T-helper 2 cell (primary cell): ENCODE measurements at places on chromosomes 7 and 10.

DNA sequence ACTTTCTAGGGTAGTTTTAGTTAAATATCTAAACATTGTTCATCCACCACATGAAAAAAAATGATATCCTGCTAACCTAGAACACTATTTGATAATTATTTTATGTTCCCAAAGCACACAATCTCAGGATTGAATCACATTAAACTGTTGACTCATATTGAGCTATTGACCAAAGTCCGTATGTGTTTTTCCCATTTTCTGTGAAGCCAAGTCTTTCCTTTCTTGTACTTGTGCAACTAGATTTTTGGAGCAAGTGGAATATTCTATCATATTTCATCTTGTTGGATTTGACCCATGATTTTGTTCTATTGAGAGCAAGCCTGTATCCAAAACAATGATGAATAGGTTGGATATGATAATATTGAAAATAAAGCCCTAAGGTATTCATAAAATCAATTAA is 164.6 kb downstream of the SKAP2 start:
- no peak for DNase-seq

DNA sequence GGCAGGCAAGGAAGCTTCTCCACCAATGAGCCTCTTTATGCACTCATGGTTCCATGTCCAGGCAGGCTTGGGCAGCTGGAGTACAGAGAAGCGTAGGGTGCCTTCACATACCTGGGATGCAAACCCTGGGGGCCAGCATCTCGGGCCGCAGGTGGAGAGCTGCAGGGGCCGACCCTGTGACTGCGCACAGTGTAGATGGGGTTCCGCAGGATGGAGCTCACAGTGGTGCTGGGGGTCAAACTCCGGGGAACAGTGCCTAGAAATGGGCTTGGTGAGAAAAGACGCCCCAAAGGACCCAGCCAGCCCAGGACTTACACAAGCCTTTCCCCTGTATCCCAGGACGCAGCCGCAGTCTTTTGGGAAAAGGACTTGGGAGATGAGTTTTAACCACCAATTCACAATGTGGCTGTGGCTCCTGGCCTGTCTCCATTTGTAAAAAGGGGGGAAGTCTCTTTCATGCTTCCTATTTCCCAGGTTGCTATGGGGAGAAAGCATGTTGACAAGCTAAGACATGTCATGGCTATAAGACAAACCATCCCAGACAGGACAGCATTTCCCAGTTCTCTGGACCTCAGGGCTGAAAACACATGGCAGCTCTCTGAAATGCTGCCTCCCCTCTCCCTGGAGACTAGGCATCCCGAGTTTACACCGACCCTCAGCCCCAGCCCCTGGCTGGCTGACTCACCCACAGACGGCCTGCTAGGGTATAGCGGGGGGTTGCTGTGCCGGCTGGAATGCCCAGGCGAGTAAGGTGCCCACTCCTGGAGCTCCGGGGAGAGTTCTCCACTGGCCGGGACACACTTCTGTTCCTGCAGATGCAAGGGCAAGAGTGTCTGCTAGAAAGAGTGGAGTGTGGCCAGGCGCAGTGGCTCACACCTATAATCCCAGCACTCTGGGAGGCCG is 107.1 kb downstream of the DLG5 start:
- no peak for DNase-seq

- DNase-seq = no peak
Observed at GRCh38 chr7:69790977-69791724, 192.9 kb downstream of the AUTS2 start.

DNA sequence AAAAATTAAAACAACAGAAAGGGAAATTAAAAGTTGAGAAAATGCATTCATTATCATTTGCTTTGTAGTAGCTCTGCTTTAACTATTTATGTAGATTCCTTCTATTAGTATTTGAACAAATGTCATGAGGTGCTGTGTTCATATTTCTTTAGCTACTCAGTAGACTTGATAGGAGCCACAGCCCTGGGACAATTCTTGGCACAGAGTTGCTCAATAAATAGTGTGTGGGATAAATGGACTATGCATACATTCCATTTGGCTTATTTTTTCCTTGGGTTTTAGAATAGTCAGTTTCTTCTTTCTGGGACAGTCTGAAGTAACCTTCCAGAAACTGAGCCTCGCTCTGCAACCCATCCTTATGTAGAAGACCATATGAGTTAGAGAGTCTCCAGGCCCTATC is 13.4 kb downstream of the RPP30 start:
- DNase-seq = no peak
